ENCODE measurements at places on chromosomes 5 and 9.

DNA sequence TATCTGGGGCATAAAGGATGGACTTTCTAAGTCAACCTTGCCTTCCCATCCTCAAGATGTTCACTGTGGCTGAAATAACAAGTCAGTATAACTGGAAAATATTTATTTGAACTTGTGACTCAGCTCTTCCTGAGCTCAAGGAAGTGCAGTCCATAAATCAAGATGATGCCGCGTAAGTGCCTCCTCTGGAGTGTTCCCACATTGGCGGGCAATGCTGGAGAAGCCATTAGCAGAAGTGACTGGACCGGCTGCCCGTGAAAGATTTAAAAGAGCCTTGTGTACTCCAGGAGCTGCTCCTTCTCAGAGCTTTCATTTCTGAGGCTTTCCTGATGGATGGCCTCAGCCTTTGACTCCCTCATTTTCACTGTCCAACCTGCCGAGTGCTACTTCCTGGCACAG, 17.4 kb downstream of the TMOD1 start:
- no peak for DNase-seq

- DNase-seq, result no peak
These were observed 402.3 kb upstream of the SMARCA2 start for GRCh38 chr9:1612886-1613285.

GRCh38 chr5:74021126-74021525, 395.1 kb downstream of the ARHGEF28 start:
- DNase-seq, result no peak

DNA sequence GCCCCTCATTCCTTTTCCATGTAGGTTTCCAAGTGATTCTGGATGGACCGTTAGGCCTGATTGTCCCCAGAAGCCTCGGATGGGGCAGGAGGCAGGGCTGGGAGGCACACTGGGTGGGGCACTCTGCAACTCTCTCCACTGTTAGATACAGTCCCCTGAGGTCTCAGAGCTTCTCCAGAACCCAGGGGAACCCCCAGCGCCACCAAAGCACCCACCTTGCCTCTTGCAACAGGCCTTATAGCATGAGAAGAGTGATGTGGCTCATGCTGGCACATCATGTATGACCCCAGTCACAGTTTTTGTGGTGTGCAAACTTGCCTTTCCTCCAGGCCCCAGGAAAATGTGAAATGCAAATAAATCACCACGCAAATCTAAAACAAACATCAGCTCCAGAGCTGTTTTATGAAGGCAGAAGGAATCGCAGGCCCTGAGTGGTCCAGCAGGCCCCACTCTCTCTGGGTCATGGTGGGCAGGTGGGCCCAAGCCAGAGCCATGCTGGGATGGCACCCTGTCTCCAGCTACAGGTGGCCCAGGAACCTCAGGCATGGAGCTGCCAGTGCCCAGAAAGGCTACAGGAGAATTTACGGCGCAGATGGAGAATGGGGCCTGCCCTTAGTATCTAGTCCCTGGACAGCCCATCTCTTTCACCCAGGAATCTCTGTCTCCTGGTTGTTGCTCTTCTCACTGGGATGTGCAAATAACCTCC, 36.3 kb upstream of the CDKN2AIPNL start:
- DNase-seq, result no peak

- no peak for DNase-seq
These were observed 19.9 kb upstream of the UBAC1 start for GRCh38 chr9:135980926-135981630.

DNA sequence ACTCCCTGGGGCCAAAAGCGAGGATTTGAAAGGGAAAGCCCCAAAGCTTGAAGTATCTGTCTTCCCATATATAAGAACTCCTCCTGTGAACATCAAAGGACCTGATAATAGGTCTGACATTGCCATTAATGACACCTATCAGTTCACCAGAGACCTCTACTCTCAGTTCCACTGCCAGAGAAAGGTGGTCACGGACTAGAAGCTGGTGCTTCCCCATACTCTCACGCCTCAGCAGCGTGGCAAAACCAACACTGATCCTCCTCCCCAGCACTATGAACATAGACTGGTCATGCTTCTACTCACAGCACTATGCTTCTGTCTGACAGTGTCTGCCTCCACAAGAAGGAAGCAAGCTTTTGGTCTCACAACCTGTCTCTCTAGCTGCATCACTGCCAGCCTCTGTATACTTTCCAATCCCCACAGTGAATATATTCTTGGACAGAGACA, 37.9 kb downstream of the NRG2 start:
- no peak for DNase-seq

Measured in activated CD4-positive, alpha-beta T cell treated with anti-CD3 and anti-CD28 coated beads, Interleukin-2, amount 50 U/mL, for 24 hours (primary cell).